ENCODE measurements at places on chromosomes 5 and 9. TPM values are rescaled to one million over a fixed set of nuclear protein-coding genes. Genes with fewer than 3 reads are reported as not detected.

PTGDS gene
- total RNA-seq: 2.0 TPM

FRMD3 gene
- 4.2 TPM for total RNA-seq

PCDHA1 gene
- total RNA-seq: 0.22 TPM

STC2 gene
- total RNA-seq: 33.1 TPM

All from motor neuron (in vitro differentiated cells).